ENCODE measurements at places on chromosomes 4 and X. TPM values are rescaled to one million over a fixed set of nuclear protein-coding genes. Genes with fewer than 3 reads are reported as not detected.

FAT4 gene
- polyA plus RNA-seq, result 87.9 TPM

RHOXF2B gene
- not detected for polyA plus RNA-seq

- no peak for DNase-seq
These were observed 63.9 kb upstream of the TRIM2 start for GRCh38 chr4:153140294-153140693.

- DNase-seq, result no peak
These were observed 18.3 kb upstream of the PDCL2 start for GRCh38 chr4:55610381-55610780.

GRCh38 chr4:15675356-15675755, 6.3 kb upstream of the FAM200B start:
- no peak for DNase-seq

GRCh38 chr4:2787230-2788100, 5.4 kb upstream of the SH3BP2 start:
- no peak for DNase-seq

- no peak for DNase-seq
These were observed 5.3 kb upstream of the RASL11B start for GRCh38 chr4:52856801-52857200.

DNA sequence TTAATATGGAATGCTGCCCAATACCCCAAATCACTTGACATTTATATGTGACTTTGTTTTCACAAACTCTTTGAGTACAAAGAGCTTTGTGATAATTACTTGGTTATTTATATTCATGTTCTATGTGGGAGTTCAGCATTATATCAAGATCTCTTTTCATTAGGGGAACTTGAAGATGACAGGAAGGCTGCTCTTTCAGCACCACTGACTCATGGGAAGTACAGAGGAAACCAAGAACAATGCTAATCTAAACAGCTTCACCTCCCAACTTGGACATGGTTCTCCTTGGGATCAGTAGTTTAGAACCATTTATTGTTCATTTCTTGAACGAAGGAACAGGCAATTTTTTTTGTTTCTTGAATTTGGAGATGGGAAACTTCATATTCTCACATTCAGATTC, 184.0 kb upstream of the AFF2 start:
- DNase-seq, result no peak

Measured in left renal pelvis (tissue), 4 donors.